ENCODE measurements at places on chromosomes 7 and 10.

- no peak for DNase-seq
Observed at GRCh38 chr7:116224492-116225098, 14.3 kb downstream of the TES start.

DNA sequence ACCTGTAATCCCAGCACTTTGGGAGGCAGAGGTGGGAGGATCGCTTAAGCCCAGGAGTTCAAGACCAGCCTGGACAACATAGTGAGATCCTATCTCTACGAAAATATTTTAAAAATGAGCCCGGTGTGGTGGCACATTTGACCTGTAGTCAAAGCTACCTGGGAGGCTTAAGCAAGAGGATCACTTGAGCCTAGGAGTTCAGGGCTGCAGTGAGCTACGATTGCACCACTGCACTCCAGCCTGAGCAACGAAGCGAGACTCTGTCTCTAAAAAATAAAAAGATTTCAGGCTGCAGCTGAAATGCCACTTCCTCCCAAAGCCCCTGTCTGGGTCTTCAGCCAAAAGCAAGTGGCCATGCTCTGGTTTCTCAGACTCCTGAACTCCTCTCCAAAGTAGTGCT lies 38.7 kb upstream of the CARD11 start:
- no peak for DNase-seq

- no peak for DNase-seq
Observed at GRCh38 chr10:70096016-70096704, 36.5 kb downstream of the AIFM2 start.

- no peak for DNase-seq
Observed at GRCh38 chr7:43904533-43905208, 1.7 kb downstream of the URGCP start.

GRCh38 chr7:50037086-50037485 lies 56.0 kb downstream of the ZPBP start:
- DNase-seq = no peak

DNA sequence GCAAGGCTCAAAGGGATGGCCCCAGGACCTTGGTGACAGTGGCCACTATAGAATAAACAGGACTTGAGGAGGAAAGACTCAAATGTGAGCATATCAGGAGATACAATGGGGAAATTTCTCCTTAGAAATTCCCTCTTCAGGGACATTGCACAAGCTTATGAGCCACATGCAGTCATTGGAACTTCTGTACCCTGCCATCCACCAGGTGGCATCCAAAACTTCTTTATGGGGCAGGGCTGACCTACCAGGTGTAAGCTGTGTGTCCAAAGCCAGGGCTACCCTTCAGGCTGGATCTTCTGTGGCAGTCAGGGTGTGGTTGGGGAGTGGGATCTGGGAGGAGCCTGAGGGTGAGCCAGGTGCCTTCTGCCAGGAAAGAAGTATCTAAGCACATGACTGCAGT lies 36.6 kb upstream of the LRRC18 start:
- DNase-seq = no peak

GRCh38 chr7:108860615-108861014 lies 290.9 kb downstream of the DNAJB9 start:
- no peak for DNase-seq

Measured in NCI-H187 treated with DMSO at 0.1 percent for 48 hours (cell line).